Central memory CD4-positive, alpha-beta T cell (primary cell): ENCODE measurements at places on chromosomes 3 and 15.

DNA sequence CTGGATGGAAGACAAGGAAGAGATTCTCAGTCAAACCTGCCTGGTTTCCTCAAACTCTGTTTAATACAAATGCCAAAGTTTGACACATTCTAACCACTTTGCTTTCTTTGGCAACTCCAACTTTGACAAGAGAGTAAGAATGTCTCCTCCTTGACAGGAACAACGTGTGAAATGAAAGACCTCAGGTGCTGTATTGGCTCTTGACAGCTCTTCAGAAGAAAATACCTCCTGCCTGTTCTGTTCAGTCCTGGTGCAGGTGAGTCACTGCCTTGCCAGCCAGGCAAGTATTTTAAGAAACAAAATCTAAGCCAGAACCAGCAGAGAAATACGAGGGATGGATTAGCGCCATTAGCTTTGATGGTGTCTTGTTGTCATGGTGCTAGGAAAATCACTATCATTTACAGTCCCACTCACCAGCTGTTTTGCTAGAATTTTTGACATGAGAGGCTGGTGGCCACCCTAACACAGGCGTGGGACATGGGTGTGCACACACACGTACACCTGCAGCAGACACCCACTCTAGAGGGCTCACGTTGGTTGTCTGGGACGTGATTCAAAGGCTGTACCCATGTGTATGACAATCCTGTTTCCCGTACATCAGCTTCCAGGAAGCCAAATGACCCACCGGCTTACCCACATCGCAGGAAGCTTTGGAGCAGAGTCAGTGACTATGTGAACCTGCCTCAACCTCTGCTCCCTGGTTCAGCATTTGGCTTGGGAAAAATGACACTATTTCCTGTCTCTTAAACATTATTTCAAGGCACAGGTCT is 60.4 kb downstream of the CCNL1 start:
- DNase-seq, result no peak

- DNase-seq, result no peak
These were observed 46.1 kb downstream of the C2CD4A start for GRCh38 chr15:62112616-62113593.

- DNase-seq, result no peak
These were observed 128.0 kb downstream of the DNAJB8 start for GRCh38 chr3:128338536-128339330.

DNA sequence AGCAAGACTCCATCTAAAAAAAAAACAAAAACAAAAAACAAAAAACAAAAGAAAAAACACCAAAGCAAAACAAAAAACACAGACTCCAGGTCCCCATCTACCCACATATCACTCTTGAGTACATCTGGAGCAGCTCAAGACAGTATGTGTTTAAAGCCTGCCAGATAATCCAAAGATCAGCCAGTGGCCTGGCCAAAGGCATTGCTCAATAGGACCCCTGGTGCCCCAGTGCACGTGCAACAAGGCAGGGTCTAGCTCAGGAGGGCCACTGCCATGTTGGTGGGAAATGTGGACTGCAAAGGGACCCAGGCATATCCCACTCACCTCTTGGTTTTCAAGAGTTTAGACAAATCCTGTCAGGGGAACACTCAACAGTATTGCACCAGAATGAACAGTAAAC is 279.5 kb downstream of the RPLP1 start:
- no peak for DNase-seq

GRCh38 chr3:191355406-191355805 is 25.1 kb upstream of the UTS2B start:
- no peak for DNase-seq

DNA sequence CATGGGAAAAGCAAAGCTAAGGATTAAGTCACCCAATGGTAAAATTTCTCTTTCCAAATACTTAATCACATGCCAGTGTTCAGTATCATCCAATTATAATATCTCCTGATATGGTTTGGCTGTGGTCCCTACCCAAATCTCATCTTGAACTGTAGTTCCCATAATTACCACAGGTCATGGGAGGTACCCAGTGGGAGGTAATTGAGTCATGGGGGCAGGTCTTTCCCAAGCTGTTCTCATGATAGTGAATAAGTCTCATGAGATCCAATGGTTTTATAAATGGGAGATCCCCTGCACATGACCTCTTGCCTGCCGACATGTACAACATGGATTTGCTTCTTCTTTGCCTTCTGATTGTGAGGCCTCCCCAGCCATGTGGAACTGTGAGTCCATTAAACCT is 26.1 kb upstream of the NMB start:
- DNase-seq, result no peak

DNA sequence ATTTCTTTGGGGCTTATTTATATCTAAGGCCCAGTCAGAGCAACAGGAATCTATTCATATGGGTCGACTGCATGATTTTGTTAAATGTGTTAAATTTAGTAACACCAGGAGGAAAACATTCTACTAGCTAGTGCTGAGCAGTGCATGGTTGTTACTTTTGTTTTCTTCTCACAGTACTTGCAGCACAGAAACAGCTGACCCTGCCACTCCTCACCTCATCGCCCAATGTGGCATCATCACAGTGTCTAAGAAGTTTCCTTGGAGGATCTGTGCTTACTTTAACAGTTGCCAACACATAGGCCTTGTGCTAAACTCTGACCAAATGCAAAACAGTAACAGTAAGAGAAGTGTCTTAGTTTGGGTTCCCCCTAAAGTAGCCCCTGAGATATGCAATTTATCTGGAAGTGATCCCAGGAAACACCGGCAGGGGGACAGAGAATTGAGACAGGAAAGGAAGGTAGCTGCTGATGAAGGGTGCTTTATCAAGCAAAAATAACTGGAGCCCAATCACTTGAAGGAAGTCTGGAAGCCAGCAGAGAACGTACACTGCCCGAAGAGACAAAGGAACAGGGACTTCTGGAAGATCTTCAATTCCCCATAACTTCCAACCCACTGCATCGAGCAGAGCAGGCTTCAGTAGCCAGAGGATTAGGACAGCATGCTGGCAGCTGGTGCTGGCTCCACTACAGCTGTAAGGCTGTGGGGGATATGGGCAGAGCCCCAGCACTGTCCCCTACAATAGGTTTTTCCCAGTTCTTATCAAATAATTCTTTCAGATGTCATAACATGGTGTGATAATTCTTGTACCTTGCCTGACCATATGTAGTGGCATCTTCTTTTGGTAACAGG is 36.0 kb upstream of the ULK4 start:
- DNase-seq, result no peak

- no peak for DNase-seq
These were observed 149.1 kb upstream of the SPRED1 start for GRCh38 chr15:38103564-38103963.

- DNase-seq, result no peak
These were observed 117.3 kb upstream of the WNT5A start for GRCh38 chr3:55604402-55604801.

DNA sequence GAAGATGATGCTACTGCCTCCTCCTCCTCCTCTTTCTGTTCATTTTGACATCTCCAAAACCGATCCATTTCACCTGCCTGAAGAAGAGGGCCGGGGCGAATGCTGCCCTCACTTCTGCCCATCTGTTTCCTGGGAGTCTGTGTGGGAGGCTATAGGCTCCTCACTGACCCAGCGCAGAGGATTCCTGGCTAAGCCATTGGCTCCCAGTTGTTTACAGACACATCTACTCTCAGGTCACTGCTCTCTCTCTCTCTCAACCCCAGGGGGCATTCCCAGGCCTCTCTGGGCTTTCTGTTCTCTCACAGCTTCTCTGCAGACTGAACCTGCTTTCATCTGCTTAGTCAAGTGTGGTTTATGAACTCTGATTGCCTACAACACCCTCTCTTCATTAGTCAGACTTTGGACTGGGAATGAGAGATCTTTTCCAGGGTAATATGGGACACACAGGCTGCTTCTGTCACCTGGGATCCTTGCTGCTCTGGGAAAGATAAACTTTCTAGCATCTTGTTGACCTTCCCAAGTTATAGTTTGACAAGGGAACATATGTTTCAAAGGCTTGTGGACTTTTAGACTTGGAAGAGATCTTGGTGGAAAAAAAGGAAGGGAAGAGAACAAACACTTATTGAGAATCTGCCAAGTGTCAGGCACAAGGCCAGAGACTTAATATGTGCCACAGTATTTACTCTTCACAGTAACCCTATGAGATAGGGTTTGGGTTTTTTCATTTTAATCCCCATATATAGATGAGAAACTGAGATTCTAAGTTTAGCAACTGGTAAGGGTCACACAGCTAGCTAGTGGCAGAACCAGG is 30.2 kb upstream of the USP3 start:
- peak; percentile 60 for DNase-seq

- no peak for DNase-seq
These were observed 1.2 kb upstream of the ATRIP start for GRCh38 chr3:48445277-48445882.

DNA sequence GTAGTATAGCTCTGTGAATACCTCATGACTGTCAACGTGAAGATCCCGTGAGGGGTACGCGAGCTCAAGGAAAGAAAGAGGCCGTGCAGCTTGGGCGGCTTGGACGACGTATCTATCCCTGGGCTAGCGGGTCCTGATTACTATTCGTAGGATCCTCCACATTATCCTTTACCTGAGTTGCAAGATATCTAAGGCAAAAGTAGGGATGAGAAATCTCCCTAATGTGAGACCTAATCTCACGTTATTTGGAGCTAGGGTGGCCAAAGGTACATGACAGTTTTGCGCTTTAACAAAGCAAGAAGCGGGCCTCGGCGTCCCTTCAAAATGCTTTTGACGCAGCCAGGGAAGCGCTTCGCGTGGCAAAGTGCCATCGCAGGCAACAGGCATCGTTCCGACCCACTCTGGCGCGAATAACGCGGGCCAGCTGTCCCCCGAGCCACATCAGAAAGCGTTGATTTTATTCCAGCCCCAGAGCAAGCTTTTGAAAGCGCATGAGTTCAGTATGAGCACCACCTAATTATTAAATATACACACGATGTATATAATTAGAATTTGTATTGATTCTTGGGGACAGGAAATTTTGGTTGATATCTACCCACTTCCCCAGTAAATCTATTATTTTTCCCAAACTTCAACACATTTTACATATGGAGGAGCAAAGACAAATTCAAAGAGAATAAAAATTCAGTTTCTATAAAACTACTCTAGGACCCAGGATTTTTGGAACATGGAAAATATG is 2.5 kb upstream of the EOMES start:
- DNase-seq, result no peak

DNA sequence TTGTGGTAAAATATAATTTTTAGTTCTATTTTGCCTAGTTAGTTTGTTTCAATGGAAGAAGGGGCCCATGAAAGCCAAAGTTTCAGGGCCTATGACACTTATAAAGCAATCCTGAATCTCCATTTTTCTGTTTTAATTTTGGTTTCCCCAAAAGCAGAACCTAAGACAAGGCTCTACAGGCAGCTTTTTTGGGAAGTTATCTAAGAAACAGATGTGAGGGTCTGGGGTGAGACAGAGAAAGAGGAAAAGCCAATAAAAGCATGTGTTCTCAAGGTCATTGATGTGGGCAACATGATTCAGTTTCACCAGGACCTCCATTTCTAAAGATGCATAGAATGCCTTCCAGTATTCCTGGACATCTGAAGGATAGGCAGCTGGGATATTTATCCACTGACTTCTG is 598.5 kb downstream of the PDCD6IP start:
- no peak for DNase-seq

DNA sequence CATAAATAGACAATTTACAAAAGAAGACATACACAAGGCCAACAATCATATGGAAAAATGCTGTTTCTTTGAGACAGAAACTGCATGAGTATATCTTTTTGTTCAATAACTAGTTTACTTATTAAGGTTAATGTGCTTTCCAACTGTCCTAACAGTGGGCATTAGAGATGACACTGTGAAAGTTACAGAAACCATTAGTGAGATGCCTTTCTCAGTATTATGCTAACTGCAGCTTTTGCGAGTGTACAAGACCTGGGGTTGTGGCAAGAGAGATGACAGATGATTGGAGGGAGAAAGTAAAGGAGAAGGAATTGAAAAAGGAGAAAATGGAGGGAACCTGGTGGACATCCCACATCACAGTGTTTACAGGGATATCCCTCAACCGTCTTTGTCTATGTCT is 640.5 kb downstream of the ZPLD1 start:
- DNase-seq, result no peak

- no peak for DNase-seq
These were observed 65.1 kb downstream of the GLCE start for GRCh38 chr15:69225355-69226022.

DNA sequence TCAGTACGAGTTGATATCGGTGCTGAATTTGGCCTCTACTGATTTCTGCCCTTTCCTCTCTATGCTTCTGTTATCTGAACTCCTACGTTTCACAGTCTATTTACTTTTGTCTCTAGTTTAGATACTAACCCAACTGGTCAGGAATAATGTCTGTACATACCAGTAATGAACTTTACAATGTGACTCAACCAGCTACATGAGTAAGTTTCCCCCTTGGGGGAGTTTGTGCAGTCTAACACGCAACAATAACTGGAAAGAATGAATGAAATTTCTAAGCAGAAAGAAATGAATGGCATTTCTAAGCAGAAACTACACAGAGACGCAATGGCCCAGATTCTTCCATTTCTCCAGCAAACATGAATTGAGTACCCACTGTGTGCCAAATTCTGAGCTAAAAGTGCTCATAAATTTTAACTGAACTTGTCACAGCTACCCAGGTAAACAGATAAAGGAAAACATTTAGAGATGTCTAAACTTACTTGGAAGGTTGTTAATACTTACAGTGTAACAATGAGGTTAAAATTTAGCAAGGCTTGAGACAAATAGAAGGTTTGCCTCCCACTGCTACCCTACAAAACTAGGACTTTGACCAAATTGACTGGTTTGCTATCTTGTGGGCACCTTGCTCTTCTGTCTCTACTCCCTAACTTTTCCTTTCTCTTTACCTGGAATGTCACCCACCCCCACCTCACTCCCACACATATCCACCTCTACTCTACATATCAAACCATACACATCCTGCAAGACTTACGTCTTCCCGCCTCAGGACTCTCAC is 11.6 kb downstream of the UPK1B start:
- no peak for DNase-seq

- no peak for DNase-seq
These were observed 63.2 kb downstream of the HCN4 start for GRCh38 chr15:73305331-73306211.

GRCh38 chr3:125143982-125144652 is 68.4 kb downstream of the SLC12A8 start:
- no peak for DNase-seq

DNA sequence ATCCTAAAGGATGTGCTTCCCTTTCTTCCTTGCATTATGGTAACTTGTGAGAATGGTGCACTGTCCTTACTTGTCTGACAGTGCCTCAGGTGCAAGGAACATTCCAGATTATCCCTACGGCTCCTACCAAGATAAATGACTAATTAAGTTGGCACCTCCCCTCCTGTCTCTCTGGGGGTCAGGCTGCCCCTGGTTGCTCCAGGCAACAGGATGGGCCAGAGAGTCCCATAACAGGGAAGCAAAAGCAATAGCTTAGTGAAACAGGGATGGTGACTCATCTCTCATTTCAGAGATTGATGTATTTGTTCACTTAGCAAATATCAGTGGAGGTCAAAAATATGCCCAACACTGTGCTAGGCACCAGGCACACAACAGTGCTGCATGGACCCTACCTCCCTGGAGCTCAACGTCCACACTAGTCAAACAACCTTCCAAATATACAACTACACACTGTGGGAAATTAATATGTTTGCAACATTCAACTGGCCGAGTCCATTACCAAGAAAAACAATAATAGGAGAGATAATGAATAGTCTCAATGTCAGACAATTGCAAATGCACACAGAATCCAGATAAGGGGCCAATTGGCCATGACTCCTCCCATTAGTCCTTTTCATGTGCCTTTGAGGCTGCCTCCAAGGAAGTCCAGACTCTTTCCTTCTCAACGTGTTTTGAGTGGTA is 249.0 kb downstream of the TLE3 start:
- no peak for DNase-seq
